NCI-H1105 treated with DMSO at 0.1 percent for 48 hours (cell line): ENCODE measurements at places on chromosomes 7 and 10.

- no peak for DNase-seq
Observed at GRCh38 chr7:25779002-25779546, 372.9 kb upstream of the NFE2L3 start.

- DNase-seq = no peak
Observed at GRCh38 chr10:13930120-13930519, 343.4 kb downstream of the PRPF18 start.

DNA sequence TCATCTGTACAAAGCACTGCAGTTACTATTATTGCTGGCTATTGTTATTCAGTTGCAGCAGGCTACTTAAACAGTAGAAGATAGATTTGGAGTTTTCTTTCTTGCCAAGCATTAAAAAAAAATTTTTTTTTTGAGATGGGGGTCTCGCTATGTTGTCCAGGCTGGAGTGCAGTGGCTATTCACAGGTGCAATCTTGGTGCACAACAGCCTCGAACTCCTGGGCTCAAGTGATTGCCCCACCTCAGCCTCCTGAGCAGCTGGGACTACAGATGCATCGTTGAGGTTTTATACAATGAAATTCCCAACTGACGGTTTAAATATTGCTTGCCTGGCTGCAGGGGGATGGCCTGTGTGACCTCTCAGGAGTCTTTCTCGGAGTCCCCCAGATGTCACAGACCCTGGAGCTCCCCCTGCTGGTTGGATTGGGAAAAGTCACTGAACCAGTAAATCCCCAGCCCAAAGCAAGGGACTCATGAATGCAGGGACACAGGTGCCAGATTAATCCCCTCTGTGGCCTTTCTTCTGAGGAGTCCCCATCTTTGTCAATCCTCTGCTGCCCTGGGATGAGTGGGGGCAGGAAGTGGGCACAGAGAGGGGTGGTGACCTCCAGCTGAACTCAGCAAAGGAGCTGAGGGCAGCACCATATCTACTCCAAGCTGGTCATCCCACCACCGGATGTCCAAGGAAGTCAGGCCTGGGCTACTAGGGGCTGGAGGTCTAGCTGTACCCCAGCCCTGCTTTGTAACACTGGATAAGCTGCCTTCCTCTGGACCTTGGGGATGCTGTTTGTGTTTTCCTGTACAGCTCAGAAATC, 149.6 kb downstream of the C10orf105 start:
- DNase-seq = peak; percentile 26

GRCh38 chr10:48418189-48418788, 111.8 kb downstream of the MAPK8 start:
- no peak for DNase-seq

GRCh38 chr10:76647301-76647700, 990.3 kb downstream of the KCNMA1 start:
- no peak for DNase-seq

DNA sequence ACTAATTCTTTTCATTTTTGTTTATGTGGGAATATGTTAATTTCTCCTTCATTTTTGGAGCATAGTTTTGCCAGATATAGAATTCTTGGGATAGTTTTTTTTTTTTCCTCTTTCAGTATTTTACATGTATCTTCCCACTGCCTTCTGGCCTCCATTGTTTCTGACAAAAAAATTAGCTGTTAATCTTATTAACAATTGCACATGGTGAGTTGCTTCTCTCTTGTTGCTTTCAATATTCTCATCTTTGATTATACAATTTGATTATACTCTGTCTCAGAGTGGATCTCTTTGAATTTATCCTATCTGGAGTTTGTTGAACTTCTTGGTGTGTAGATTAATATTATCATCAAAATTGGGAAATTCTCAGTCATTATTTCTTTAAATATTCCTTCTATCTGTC, 41.4 kb upstream of the HABP2 start:
- DNase-seq = no peak

GRCh38 chr10:25614652-25615051, 319.4 kb upstream of the MYO3A start:
- DNase-seq = no peak

DNA sequence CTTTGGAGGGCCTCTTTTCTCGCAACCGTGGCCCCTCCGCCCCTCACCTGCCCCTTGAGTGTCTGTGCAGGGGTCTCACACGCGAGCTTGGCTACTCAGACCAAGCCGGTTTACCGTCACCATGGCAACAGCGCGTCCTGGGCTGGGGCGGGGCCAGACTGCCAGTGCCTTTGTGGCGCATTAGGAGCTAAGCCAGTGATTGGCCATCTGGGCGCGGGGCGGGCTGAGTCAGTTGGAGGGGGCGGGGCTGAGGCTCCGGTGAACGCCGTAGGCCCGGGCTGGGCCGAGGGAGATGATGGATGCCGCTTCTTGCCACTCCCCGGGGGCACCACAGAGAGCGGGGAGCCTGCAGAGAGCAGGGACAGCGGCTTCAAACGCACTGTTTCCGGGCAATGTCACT, 48.7 kb upstream of the FXYD4 start:
- DNase-seq = no peak

GRCh38 chr10:61169294-61169693, 225.3 kb upstream of the RHOBTB1 start:
- DNase-seq = no peak

- DNase-seq = no peak
Observed at GRCh38 chr10:118436742-118437141, 94.6 kb upstream of the FAM204A start.

DNA sequence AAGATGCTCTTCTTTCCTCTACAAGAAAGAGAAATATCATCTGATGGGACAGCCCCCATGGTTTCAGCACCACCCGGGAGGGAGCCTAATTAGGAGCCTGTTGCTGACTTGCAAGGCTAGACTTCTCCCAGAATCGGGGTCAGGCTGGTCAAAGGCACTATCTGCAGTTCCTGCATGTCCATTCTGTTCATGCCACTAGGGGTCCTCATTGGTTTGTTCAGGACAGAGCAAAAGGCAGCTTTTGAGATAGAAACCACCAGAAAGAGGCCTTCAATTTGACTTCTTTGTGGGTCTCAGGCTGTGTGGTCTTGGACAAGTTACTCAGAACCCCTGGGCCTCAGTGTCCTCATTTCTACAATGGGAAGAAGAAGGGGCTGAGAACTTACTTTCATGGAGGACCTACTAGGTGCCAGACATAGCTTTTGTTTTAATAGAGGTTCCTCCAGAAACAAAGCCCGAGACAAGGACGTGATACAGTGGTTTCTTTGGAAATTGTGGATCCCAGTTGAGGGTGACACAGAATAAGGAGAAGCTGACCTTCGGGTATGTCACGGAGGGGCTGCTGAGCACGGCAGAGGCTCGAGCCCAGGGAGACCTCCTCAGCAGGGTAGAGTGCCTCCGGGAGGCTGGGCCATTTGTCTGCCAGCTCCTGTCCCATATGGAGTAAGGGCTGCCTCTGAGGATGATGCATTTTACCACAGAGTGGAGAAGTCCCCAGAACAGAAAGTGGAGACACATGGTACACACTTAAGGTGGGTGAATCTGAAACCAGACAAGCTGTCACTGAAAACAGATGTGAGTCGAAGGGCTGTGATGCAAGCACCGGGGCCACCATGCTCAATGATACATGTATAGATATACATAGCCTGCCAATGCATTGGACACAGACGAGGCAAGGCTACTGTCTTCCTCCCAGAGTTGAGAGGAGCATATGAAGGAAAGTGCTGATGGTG, 33.1 kb upstream of the NEUROD6 start:
- DNase-seq = peak; percentile 31

DNA sequence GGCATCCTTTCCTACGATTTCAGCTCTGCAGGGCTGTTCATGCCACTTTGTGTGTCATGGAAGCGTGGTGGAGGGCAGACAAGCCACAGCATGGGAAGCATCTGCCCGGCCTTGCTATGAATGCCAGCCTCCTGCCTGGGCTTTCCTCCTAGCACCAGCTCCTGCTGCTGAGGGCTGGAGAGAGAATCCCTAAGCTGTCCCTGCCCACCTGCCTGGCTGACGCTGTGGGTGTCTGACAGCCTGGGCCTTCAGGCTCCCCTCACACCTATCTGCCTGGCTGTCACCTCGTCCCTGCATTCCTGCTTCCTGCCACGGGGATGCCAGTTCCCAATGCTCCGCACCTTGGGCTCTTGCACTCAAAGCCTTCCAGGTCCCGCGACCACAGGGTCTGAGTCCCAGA, 606.5 kb upstream of the MGMT start:
- DNase-seq = no peak

GRCh38 chr7:26658389-26659084, 205.9 kb downstream of the SKAP2 start:
- DNase-seq = peak; percentile 67

- DNase-seq = peak; percentile 83
Observed at GRCh38 chr7:47026780-47027361, 555.0 kb downstream of the TNS3 start.

- peak; percentile 75 for DNase-seq
Observed at GRCh38 chr10:126671402-126671975, 996 bp upstream of the C10orf90 start.

GRCh38 chr10:130889780-130890179, 421.7 kb downstream of the TCERG1L start:
- no peak for DNase-seq

GRCh38 chr7:95011146-95011928, 103.9 kb downstream of the PPP1R9A start:
- no peak for DNase-seq

DNA sequence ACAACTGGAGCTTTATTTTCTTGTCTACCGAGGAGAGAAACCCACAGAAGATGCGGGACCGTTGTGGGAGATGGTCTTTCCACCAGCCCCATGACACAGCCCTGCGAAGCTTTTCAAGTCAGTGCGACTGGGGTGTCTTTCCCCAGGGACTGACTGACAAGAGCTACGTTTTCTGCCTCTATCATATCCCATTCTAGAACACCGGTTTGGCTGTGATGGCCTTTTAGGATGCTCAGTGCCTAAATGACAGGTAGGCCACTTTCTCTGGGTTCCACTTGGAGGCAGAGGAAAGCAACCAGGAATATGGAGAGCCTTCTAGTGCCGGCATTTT, 16.9 kb downstream of the SLC13A4 start:
- DNase-seq = no peak

- no peak for DNase-seq
Observed at GRCh38 chr10:11336722-11337162, 274.7 kb downstream of the USP6NL start.

GRCh38 chr7:122577449-122578003, 121.4 kb downstream of the RNF133 start:
- no peak for DNase-seq

DNA sequence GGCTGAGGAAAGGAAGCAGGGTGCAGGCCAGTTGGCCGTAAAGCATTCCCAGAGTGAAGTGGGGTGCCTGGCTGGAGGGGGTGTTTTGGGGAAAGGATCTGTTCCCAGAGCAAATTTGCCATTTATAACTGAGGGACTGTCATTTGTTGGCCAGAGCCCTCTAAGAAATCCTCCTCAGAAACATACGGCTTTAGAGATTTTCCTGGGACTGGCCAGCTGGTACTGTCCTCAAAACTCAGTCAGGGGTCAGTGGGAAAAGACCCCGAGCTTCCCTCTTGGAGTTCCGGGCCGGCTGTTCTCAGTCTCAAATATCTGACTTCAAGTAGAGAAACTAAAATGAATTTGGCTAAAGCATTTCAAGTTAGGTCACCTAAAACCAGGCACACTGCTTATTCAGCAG, 55.9 kb downstream of the ETV1 start:
- DNase-seq = no peak

DNA sequence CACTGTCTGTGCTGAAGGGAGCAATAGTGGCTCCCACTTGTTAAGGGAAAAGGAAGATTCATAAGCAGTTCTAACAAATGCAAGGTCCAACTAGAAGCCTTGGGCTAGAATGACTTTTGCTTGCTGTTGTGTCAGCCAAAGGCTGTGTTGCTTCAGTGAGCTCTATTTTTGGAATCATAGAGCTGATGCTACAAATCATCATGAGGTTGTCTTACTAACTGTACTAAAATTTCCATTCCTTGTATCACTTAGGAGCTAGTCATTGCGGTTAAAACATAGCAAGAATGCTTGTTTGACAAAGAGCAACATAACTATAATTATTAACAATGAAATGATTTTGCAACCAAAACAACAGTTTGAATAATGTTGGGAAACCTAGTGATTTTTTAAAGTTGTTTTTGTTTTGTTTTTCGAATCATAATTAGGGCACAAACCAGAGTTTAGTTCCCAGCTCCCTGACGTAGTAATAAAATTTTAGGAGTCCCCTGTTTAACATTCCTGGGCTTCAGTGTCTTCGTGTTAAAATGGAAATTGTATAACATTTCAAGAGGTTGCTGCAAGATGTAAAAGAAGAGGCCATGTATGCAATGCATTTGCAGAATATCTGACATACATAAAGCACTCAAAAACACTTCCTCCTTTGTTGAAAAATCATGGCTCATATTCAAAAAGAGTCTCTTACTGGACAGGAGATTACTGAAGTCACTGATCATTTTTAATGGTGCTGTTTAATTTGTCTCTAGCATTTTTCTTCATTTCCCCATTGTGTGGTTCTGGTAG, 183.4 kb downstream of the MACC1 start:
- DNase-seq = no peak

DNA sequence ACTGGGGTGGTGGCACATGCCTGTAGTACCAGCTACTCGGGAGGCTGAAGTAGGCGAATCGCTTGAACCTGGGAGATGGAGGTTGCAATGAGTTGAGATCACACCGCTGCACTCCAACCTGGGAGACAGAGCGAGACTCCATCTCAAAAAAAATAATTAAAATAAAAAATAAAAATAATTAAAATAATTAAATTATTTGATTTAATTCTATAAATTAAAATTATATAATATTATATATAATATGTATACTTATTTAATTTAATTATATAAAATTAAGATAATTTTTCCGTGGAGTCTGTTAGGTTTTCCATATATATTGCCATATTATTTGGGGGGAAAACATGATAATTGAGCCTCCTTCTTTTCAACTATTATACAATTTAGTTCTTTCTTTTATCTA, 12.0 kb downstream of the WIPF3 start:
- DNase-seq = no peak

DNA sequence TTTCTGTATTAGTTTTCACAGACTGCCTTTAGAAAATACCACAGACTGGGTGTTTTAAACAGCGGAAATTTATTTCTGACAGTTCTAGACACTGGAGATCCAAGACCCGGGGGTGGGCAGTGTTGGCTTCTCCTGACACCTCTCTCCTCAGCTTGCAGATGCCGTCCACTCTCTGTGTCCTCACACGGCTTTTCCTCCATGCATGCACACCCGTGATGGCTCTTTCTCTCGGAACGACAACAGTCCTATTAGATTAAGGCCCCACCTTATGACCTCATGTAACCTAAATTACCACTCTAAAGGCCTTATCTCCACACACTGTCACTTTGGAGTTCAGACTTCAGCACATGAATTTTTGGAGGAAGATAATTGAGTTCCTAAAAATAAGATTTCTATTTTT, 142.9 kb upstream of the VWC2 start:
- DNase-seq = no peak

GRCh38 chr10:22803261-22803885, 89.0 kb upstream of the PIP4K2A start:
- no peak for DNase-seq

- DNase-seq = peak; percentile 36
Observed at GRCh38 chr7:136925556-136925955, 57.1 kb downstream of the CHRM2 start.

GRCh38 chr7:157276731-157277562, 59.9 kb upstream of the DNAJB6 start:
- DNase-seq = peak; percentile 41
